Right renal cortex interstitium (tissue), 3 donors: ENCODE measurements at places on chromosomes 6 and 20. TPM values are rescaled to one million over a fixed set of nuclear protein-coding genes. Genes with fewer than 3 reads are reported as not detected.

FGD2 gene
- 1.5 TPM for polyA plus RNA-seq

ZBTB12 gene
- polyA plus RNA-seq: 25.5 TPM

CTCFL gene
- polyA plus RNA-seq: 3.4 TPM

TNF gene
- polyA plus RNA-seq: 0.16 TPM

MROH8 gene
- polyA plus RNA-seq: 7.9 TPM

CAGE1 gene
- not detected for polyA plus RNA-seq

PCSK2 gene
- polyA plus RNA-seq: 0.85 TPM

SLC25A27 gene
- 31.0 TPM for polyA plus RNA-seq

PTGIS gene
- 27.0 TPM for polyA plus RNA-seq

WFDC12 gene
- polyA plus RNA-seq: not detected

OOEP gene
- polyA plus RNA-seq: 0.51 TPM

MYCT1 gene
- 20.0 TPM for polyA plus RNA-seq

TRIM31 gene
- polyA plus RNA-seq: not detected

RNF182 gene
- 3.9 TPM for polyA plus RNA-seq

SLC35B2 gene
- 51.7 TPM for polyA plus RNA-seq

TXLNB gene
- 2.4 TPM for polyA plus RNA-seq

ENPP4 gene
- polyA plus RNA-seq: 16.7 TPM

OPN5 gene
- 0.50 TPM for polyA plus RNA-seq

PRDM13 gene
- polyA plus RNA-seq: not detected

OSBPL2 gene
- polyA plus RNA-seq: 30.4 TPM

LTV1 gene
- 40.7 TPM for polyA plus RNA-seq

ABHD16B gene
- not detected for polyA plus RNA-seq

RCAN2 gene
- 27.5 TPM for polyA plus RNA-seq

IP6K3 gene
- 0.69 TPM for polyA plus RNA-seq

FAM217A gene
- polyA plus RNA-seq: 1.9 TPM

PEDS1 gene
- polyA plus RNA-seq: 25.6 TPM
